ENCODE measurements at places on chromosomes 3 and 15.

DNA sequence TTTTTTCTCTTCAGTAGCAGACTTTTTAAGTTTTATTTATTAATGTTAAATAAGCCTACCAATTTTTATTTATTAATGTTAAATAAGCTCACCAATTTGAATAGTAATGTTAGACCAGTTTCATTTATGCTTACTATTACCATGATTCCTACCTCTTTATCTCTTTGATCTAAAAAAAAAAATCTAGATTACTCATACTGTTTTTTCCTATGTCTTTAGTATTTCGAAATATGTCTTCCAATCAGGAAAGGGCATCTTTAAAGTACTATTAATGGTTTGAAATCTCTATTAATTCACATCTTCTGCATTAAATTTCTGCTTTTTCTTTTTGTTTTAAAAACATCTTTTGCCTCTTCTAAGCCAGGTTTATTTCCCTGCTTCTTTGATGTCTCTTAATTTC lies 27.5 kb upstream of the MAPKBP1 start:
- no peak for DNase-seq

GRCh38 chr15:88453651-88454050 lies 13.5 kb downstream of the MRPL46 start:
- DNase-seq, result no peak

- DNase-seq, result no peak
Observed at GRCh38 chr3:172751175-172751704, 714 bp downstream of the ECT2 start.

- DNase-seq, result no peak
Observed at GRCh38 chr3:29152379-29152778, 128.5 kb upstream of the RBMS3 start.

DNA sequence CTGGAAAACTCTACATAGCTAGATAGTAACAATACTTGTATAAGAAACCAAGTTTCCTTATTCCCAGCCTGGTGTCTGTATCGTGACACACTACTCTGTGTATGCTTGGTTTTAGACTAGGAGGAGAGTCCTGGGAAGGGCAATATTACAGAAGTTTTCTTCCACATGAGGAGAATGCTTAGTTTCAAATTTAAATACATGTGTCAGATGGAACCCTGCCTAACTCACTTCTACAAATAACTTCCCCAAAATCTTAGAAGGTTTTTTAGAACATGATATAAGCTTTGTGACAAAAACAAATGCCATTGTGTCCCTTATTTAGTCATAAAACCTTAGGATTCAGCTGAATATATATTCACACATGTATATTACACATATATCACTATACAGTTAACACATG lies 7.2 kb upstream of the IL20RB start:
- no peak for DNase-seq

GRCh38 chr3:40070816-40071215 lies 238.7 kb upstream of the EIF1B start:
- no peak for DNase-seq

DNA sequence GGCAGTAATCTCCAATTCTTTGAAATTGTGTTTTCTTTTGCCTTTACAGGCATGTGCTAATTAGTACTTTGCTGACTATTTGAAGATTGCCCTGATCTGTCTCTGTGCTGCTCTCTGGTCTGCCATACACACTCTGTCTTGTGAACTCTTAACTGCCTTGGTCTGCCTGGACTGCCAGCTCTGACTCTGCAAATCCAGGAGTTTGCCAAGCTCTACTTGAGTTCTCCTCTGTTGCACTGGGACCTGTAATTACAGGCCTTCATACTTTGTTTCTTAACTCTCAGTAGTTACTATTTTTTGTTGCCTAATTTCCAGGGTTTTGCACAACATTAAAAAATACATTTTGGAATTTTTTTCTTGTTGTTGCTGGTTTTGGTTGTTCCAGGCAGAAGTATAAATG lies 155.0 kb downstream of the RSRC1 start:
- no peak for DNase-seq

GRCh38 chr3:50356553-50356952 lies 2.8 kb downstream of the TMEM115 start:
- DNase-seq, result no peak

GRCh38 chr3:64023861-64024223 lies 548 bp upstream of the PSMD6 start:
- DNase-seq, result no peak

GRCh38 chr3:142849148-142849547 lies 39.7 kb downstream of the PCOLCE2 start:
- no peak for DNase-seq

DNA sequence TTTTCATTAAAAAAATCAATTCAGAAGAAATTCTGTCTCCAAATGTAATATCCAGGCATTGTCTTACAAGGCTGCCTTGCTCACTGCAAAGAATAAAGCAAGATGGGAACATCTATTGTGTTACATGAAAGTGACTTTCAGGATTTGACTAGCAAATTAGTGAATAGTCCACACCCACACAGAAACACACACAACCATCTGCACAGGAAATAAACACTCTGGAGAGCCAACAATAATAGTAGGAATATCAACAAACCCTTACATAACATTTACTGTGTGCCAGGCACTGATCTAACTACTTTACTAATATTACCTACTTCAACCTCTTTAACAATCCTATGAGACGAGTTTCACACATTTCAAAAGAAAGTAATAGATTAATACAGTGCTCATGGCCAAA lies 28.9 kb upstream of the ZNF385D start:
- no peak for DNase-seq

DNA sequence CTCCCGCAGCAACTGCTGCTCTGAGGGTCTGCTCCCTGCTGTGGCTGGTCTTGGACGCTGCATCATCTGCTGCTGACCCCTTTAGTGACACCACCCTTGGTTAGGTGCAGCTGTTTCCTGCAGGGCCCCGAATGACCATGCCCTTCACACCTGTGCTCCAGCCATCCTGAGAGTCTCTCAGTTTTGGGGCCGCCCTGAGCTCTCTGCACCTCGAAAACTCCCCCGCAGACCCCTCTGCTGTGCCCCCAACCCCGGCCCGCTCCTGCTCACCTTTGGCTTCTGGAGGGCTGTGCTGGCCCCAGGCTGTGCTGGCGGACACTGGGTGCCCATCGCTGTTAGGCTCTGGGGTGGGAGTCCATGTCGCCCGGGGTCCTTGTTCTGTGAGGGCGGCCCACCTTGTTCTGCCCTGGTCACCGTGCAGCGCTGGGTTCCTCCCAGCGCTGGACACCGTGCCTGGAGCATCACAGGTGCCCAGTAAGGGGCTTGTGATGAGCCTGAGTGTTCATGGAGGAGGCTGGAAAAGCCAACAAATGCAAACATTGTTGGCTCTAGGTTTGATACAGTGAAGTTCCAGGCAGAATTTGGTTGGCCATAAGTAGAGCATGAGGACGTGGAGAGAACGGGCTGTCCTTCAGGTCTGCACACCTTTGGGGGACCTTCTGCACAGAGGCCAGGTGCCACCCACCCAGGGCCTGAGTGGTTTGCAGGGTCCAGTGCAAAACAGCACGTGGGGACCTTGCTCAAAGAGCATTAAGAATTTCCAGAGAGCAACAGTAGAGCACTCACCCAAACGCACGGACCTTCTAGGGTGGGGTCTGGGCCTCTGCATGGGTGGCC lies 12.3 kb downstream of the ABTB1 start:
- no peak for DNase-seq

DNA sequence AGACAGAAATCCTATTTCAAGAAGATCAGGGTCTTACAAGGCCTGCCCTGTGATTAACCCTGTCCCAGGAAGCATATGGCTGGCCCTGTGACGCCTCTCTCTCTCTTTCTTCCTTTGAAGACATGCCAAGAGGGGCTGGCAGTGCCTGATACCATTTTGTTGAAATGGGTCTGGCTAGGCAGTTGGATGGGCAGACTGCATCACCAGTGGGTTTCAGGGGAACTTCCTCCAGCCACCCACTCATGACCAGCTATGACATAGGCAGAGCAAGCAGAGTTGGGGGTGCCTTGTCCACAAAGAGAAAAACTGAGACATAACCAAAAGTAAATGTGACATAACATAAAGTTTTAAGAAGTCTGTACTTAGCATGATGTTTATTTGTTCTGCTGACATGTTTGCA lies 31.4 kb upstream of the MANF start:
- no peak for DNase-seq

DNA sequence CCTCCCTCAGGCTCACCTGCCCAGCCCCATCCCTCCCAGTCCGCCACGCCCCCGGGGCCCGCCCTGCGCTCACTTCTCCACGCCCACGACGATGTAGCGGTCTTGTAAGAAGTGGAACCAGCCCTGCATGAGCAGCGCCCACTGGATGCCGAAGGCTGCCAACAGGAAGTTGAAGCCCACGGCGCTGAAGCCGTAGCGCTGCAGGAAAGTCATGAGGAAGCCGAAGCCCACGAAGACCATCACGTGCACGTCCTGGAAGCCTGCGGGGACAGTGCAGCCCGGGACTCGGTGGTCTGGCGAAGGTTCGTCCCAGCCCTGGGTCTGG lies 9.7 kb downstream of the RHCG start:
- peak; percentile 24 for DNase-seq

GRCh38 chr15:67148196-67148701 lies 82.8 kb downstream of the SMAD3 start:
- DNase-seq, result peak; percentile 23

GRCh38 chr3:171417813-171418212 lies 42.4 kb downstream of the TNIK start:
- no peak for DNase-seq

- DNase-seq, result no peak
Observed at GRCh38 chr3:8482960-8483665, 18.5 kb upstream of the LMCD1 start.

GRCh38 chr3:35944926-35945710 lies 305.8 kb downstream of the ARPP21 start:
- no peak for DNase-seq

DNA sequence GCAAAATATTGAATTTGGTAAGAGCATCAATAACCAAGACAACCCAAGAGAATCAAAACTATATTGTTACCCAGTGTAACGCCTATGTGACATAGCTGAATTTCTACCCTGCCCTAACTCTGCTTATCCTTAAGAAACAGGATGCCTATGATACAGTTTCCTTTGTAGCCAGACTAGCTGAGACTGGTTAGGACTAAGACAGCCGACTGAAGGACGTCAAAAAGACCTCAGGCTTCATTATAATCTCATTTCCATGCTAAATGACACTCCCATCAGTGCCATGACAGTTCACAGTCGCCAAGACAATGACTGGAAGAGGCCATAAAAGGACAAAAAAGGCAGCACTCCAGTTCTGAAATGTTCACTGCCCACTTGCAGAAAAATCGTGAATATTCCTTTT lies 66.8 kb downstream of the GBE1 start:
- no peak for DNase-seq

GRCh38 chr15:98063871-98064270 lies 103.4 kb downstream of the ARRDC4 start:
- no peak for DNase-seq

- no peak for DNase-seq
Observed at GRCh38 chr15:43930079-43930478, 103.3 kb downstream of the WDR76 start.

DNA sequence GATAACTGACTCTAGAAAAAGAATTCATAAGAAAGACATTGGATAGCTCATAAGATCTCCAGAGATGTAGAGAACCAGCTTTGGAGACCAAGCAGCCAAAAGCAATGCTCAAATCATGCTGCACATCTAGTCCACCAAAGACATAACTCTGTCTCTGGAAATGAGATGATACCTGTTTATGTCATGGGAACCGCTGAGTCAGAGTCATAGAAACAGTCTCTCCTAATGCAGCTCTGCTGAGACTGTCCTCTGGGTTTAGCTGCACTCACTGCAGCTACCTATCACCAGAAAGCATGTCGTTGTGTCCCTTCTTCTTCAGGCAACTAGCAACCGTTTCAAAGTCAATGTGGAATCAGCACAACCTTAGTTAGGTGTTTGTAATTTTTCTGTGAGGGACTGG lies 218.5 kb upstream of the ROBO1 start:
- no peak for DNase-seq

GRCh38 chr15:71788646-71789579 lies 21.4 kb upstream of the NR2E3 start:
- no peak for DNase-seq

DNA sequence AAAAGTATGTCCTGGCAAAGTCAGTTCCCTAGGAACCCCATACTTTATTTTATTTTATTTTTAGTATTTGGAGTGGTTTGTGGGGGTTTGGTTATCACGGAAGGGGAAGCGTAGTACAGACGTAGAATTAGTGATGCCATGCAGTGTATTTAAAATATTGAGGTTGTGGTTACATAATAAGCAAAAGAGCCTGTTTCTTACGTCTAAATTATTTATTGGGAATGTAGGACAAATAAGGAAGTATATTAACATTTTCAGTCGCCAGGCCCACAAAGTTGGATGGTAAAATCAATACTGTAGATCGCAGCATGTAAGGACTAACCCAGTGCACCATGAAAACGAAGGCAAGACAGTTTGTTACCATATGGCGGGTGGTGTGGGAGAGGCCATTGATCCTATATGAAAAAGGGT lies 558 bp downstream of the DTWD1 start:
- no peak for DNase-seq

DNA sequence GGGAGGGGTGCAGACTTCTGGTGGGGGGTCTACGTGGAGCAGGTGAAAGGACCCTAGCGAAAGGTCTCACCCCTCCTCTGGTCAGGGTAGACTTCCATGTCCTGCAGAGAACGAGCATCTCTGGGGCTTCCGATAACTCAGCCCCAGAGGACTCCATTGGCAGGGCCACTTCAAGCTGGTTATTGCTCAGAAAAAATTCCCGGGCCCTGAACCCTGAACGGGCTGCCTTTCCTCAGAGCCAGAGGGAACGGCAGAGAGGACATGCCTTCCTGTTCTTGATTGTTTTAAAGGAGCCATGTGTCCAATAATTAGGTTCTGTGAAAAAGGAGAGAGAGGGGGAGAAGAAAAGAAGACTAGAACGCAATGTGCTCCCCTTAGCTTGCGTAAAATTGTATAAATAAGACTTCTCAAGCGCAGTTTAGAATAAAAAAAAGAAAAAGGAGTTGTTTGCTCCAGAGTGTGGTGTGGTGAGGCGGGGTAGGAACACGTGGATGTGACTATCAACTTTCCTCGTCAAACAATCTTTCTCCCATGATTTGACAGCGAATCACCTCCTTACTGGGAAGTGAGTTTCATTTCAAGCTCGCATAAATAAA lies 193.4 kb upstream of the UBE2E1 start:
- DNase-seq, result no peak

GRCh38 chr3:56291244-56291680 lies 177.0 kb downstream of the ERC2 start:
- DNase-seq, result no peak

Data from CD4-positive, alpha-beta T cell treated with Interferon gamma for 1 hour (primary cell).